Central memory CD8-positive, alpha-beta T cell (primary cell): ENCODE measurements at places on chromosomes 13 and 19.

DNA sequence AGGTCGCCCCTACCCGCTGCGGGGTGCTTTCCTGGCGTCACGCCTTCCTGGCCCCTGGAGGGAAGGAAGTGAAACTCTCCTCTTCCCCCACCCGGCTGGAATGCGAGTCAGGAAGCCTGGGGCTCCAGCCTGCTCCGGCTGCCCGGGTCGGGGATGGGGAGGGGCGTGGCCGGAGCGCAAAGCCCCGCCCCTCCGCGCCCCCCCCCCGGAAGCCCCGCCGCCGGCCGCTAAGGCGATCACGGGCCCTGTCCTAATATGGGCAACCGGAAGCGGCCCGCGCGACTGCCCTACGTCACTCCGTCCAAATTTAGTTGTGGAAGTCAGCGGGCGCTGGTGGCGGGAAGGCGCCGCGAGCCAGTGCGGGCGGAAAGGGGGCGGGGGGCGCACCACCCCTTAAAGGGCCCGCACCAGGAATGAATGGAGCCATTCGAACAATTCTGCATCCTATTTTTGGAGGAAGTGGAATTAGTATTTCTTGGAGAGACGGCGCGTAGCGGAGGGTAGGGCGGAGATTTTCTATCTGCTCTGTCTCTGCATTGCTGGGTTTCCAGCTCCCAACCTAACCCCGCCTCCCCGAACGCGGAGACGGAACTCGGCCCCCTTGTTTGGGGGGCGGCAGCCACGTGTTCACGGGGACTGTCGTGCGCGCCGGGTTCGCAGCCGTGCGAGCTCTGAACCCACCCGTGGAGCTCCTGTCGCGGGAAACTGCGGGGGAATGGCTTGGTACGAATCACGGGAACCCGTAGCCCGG is 1.6 kb downstream of the IER2 start:
- peak; percentile 89 for DNase-seq

DNA sequence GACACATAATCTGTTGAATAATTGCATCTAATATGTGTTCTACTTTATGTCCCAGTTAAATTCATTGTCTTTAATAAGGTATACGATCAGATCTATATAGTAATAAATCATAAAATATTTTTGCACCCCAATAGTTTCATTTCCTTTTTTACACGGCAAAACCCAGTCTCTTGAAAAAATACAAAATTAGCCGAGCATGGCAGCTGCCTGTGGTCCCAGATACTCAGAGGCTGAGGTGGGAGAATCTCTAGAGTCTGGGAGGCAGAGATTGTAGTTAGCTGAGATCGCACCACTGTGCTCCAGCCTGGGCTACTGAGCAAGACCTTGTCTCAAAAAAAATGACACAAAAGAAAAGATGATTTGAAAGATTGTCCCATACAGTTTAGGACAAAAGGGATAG is 52.3 kb upstream of the PARP4 start:
- DNase-seq, result no peak

GRCh38 chr19:40702337-40703012 is 12.0 kb upstream of the NUMBL start:
- DNase-seq, result no peak

DNA sequence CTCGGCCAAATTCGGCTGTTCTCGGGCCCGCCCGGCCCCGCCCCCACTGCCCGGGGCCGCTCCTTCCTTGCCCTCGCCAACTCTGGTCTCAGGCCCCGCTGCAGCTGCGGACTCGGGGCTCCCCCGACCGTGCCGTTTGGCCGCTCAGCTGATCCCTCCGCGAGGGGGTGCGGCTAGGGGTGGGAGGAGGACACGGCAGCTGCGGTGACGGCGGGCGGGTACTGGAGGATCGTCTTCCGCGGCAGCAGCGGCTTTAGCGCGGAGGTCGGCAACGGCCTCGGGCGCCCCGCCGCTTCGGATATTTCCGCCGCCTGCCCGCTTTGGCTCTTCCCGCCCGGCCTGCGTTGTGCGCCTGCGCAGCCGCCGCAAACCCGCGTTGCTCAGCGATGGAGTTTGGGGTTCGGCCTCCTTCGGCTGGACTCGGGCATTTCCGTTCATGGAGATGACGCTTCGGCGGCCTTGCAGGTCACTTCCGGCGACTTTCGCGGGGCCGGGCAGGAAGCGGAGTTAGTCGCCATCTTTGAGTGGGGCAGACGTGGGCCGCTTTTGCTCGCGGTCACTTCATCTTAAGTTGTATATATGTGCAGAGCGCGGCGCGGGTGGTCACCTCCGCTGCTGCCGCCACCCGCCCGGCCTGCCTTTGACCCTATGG is 338 bp upstream of the UBE2M start:
- DNase-seq, result peak; percentile 100

DNA sequence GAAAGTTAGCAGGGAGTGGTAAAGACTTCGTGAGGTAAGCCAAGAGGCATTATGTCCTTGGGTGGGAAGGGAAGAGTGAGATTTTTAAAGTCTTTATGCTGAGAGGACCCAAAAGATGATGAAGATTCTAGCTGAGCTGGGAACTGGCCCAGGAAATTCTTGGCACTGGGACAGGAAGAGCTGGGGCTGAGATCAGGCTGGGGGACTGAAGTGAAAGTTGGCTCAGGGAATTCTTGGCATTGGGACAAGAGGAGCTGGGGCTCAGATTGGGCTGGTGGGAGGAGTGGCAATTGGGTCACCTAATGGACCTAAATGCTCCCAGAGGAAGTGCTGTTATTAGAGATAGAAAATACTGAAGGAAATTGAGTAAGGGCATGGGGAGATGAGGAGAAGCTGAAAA is 8.8 kb downstream of the SCEL start:
- DNase-seq, result no peak

GRCh38 chr13:98326291-98326690 is 149.2 kb upstream of the RNF113B start:
- no peak for DNase-seq

DNA sequence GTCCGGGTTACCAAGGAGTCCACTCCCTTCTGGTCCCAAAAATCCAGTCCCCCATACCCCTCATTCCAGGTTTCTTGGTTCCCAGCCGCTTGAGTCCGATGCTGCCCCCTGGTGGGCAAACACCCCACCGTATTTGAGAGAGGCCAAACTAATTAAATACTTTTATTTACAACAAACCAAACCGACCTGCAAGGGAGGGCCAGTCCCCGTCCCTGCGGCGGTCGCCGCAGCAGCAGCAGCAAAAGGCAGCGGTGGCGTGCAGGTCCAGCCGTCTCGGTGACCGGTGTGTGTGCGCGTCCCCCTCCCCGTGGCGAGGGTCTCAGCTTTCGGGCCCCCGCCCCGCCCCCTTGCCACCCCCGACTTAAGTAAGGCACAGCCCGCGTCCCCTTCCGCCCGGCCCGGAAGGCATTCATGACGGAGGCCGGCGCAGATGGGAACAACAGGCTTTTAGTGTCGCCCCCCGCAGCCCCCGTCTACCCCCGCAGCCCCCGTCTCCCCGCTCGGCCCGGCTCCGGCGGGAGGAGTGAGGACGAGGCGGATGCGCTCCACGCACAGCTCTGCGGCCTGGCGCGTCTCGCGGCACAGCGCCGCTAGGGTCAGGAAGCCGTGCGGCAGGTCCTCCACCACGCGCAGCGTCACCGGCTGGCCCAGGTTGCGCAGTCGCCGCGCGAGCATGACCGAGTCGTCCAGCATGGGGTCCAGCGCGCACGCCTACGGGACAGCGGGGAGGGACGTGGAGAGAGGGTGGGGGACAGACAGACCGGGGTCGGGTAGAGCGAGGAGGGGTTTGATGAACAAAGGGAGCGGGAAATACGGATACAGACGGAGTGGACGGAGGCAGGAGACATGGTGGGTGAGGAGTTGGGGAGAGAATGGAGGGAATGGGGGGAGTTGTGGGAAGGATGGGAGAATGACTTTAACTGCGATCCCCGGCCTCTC is 11.5 kb upstream of the CNFN start:
- DNase-seq, result peak; percentile 60

GRCh38 chr19:3359015-3359918 is 7.1 kb upstream of the NFIC start:
- DNase-seq, result peak; percentile 55

DNA sequence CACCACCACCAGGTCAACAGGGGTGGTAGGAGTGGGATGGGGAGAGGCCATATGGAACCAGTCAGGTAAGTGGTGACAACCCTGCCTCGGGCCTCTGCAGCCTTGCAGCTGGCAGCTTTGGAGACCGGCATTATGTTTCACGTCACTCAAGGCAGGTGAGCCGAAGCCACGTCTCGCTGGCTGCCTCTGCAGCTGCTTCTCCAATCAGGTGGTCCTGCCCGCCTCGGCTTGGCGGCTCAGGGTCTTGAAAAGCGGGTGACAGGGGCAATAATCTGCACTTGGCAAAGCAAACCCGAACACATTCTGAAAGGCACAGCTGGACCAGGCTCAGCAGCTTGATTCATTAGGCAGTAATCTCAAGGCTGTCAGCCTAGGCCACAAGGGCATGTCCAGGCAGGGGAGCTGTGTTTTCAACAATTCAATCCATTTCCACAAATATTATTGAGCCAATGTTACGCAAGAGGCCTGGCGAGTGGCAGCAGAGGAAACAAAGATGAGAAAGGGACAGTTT is 77.4 kb upstream of the PCDH8 start:
- DNase-seq, result no peak

- DNase-seq, result no peak
These were observed 15.2 kb upstream of the ZNF543 start for GRCh38 chr19:57305056-57305455.

- no peak for DNase-seq
These were observed 146.2 kb downstream of the UGGT2 start for GRCh38 chr13:95906999-95907398.
